ENCODE measurements at places on chromosomes 3 and 15.

- peak; percentile 73 for DNase-seq
Observed at GRCh38 chr3:138898301-138898700, 48.6 kb downstream of the FOXL2 start.

GRCh38 chr3:16849795-16850194 lies 35.0 kb upstream of the PLCL2 start:
- DNase-seq = no peak

GRCh38 chr15:66144978-66145725 lies 108.4 kb downstream of the MEGF11 start:
- DNase-seq = no peak

DNA sequence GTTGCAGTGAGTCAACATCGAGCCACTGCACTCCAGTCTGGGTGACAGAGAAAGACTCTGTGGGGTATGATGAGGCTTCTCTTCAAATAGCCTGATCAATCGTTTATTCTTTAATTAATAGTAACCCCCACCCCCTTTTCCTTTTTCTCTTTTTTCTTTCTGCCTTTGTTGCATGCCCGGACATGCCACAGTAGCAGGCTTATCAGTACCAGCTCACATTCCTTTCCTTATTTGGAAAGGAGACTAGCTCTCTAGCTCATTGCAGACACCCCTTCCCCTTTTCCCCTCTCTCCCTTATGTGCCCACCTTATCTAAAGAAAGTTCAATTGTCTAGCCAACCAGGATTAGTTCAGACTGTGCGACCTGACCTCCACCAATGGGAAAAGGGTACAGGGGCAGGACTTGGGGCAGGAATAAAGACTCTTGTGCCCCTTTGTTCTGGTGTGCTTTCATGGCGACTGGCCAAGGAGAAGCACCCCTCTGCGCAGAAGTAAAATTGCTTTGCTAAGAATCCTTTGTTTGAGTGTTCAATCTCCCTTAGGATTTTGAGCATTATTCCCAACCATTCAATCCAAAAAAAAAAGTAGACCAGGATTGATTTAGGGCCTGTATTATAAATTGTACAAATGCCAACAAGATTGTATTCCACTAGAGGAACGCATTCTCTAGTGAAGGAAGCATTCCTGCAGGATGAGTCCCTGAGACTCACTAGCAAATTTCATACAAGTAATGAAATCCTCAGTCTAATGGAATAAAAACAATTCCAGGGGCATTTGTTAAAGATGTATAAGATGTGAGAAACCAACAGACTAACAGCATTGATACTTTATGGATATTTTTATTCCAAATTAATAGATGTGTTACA lies 95.8 kb upstream of the SNRPN start:
- DNase-seq = no peak

- DNase-seq = no peak
Observed at GRCh38 chr3:148289159-148289558, 408.5 kb upstream of the AGTR1 start.

DNA sequence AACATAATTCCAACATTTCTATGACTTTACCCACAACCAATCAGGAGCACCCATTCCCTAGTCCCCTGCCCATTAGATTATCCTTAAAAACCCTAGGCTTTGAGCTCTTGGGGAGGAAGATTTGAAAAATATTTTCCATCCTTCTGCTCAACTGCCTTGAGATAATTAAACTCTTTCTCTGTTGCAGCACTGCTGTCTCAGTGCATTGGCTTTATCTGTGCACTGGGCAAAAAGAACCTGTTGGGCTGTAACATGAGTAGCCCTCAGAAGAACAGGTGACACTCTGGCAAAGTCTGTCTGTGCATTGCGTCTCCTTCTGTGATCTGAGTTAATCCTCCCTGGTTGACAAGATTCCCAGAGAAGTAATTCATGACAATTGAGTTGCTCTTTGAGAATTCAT lies 83.9 kb downstream of the ZMAT3 start:
- DNase-seq = no peak

All from PC-9 (cell line).